Stimulated activated CD8-positive, alpha-beta memory T cell treated with anti-CD3 and anti-CD28 coated beads, Interleukin-15, amount 100 ng/mL, for 24 hours (primary cell): ENCODE measurements at places on chromosomes 7 and 10.

- no peak for DNase-seq
Measured at GRCh38 chr7:28891192-28891875, 66.8 kb downstream of the TRIL start.

- DNase-seq, result no peak
Measured at GRCh38 chr7:12708314-12708713, 20.9 kb downstream of the ARL4A start.

DNA sequence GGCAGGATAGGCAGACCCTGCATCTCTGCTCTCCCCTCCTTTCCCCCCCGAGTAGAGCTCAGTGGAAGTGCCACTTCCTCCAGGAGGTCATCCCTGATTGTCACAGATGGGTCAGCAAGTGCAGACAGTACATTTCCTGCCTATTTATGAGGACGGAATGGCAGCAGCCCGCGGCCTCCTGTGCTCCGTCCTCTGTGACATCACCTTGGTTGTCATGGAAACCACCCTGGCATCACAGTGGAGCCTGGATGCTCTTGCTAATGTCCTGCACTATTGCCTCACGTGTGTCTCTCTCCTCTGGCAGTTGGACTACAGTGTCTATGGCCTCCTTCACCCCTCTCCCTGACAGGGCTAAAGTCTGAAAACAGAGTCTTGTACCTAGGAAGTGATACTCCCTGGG, 148.6 kb downstream of the SH3PXD2A start:
- DNase-seq, result no peak

GRCh38 chr7:116432527-116432916, 67.0 kb upstream of the CAV2 start:
- DNase-seq, result no peak

- DNase-seq, result no peak
Measured at GRCh38 chr10:97466755-97467154, 20.8 kb downstream of the ZDHHC16 start.

- DNase-seq, result no peak
Measured at GRCh38 chr7:23418046-23418445, 52.2 kb downstream of the IGF2BP3 start.

- DNase-seq, result no peak
Measured at GRCh38 chr10:55943403-55943802, 417.7 kb downstream of the ZWINT start.
